T-cell (primary cell): ENCODE measurements at places on chromosomes 4 and X.

- DNase-seq: no peak
These were observed 69.6 kb downstream of the HOPX start for GRCh38 chr4:56611501-56611900.

GRCh38 chrX:100995469-100995868 lies 26.0 kb downstream of the ARL13A start:
- no peak for DNase-seq

DNA sequence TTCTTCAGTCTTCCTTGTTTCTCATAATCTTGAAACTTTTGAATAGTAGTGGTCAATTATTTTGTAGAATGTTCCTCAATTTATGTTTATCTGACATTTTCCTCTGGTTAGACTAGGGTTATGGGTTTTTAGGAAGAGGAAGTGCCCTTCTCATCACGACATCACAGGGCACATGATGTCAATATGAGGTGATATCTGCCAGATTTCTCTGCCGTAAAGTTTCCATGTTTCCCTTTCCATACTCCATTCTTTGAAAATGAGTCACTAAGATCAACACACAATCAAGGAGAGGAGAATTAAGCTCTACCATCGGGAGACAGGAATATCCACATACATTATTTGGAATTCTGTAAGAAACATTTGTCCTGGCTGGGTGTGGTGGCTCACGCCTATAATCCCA lies 28.4 kb downstream of the RP2 start:
- DNase-seq: no peak

- DNase-seq: no peak
These were observed 107.6 kb downstream of the GASK1B start for GRCh38 chr4:158065176-158065575.

- DNase-seq: no peak
These were observed 67.1 kb upstream of the HS3ST1 start for GRCh38 chr4:11495818-11496217.

- no peak for DNase-seq
These were observed 20.1 kb downstream of the LYAR start for GRCh38 chr4:4269856-4270255.

- DNase-seq: peak; percentile 79
These were observed at the start of gene PPA2 for GRCh38 chr4:105473324-105474098. Gene PPA2, minus strand, starts transcription at chr4:105474062. Its CDS starts 12 bp downstream, at chr4:105474050.

DNA sequence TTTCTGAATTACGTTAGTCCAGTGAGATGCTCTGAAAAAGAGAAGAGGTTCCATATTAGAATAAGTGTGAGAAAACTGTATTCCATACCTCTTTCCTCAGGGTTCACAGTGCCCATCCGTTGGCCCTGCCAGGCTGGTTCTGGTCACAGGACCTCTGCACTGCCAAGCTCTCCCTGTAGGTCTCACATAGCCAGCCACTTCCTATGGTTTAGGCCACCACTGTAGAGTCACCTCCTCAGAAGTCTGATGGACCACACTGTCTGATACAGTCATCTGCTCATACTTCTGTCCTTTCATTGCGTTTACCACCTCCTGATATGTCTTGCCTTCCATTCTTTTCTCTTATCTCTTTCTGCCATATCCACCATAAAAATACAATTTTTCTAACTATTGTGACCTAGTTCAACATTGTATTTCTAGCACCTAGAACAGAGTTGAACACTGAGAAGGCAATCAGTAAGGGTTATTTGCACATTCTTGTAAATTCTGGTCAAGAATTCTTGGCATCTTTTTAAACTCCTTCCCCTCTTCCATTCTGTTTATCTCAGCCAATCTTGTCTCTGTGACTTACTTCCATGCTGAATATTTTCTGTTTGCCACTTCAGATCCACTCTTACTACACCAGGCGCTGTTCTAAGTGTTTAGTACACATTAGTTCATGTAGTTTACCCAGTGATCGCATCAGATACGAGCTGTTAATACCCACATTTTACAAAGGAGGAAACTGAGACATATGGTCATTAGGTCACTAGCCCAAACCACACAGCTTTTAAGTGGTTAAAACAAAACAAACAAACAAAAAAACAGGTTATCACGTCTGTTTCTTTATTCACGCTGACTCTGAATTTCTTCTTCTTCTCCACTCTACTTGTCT lies 125.6 kb downstream of the CBR4 start:
- DNase-seq: no peak

DNA sequence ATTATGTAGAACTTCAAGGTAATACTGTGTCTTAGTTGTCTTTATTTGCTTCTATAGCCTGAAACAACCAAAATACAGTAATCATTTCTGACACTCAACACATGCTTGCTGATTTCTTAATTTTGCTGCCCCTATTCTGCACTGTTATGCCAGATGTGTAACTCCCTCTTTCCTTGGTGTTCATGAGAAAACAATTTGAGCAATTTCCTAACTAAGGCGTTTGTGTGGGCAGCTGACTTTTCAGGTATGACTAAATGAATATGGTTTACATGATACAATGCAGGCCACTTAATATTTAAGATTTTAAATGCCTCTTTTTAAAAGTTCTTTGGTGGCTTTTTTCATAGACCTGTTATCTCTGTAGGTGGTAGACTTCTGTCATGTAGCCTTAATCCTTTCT lies 46.1 kb upstream of the CENPE start:
- no peak for DNase-seq

DNA sequence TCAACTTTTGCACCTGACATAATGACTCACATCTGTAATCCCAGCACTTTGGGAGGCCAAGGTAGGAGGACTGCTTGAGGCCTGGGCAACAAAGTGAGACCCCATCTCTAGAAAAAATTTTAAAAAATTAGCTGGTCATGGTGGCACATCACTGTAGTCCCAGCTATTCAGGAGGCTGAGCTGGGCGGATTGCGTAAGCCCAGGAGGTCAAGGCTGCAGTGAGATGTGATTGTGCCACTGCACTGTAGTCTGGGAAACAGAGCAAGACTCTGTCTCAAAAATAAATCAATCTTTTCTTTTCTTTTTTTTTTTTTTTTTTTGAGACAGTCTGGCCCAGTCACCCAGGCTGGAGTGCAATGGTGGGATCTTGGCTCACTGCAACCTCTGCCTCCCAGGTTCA lies 52.5 kb downstream of the NIPAL1 start:
- no peak for DNase-seq

DNA sequence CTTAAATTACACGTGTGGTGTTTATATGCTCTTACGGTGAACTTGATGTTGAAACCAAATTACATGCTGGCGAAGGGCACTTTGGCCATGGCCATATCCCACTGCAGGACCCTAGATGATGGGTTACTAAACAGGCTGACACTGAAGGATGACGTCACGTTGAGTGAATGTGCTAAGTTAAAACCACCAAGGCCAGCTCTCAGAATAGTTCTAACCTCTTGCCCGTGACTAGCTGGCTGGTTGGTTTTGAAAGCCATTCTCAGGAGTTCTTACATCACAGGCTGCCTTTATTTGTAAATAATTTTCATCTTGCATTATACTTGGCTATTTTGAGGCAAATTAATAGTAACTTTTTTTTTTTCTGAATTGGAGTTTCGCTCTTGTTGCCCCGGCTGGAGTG lies 41.3 kb upstream of the PHEX start:
- DNase-seq: no peak
